ENCODE measurements at places on chromosomes 1 and 21.

DNA sequence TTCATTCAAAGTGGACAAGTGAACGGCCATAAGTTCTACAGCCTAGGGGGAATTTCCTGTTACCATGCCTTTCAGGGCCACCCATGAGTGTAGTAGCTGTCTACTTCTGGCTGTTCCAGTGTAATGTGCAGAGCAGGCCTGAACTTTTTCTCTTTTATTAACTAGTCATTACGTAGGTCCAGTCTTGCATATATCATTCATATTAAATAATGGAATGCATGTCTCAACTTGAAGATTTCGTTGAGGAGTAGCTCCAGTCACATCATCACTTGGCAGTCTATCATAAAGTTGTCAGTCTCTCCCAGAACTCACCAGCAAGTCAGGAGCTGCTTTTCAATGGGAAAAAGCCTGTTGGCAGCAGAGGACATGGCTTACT is 12.0 kb upstream of the GIPC2 start:
- DNase-seq: no peak

- DNase-seq: no peak
These were observed 19.0 kb downstream of the TGFB2 start for GRCh38 chr1:218364028-218364710.

DNA sequence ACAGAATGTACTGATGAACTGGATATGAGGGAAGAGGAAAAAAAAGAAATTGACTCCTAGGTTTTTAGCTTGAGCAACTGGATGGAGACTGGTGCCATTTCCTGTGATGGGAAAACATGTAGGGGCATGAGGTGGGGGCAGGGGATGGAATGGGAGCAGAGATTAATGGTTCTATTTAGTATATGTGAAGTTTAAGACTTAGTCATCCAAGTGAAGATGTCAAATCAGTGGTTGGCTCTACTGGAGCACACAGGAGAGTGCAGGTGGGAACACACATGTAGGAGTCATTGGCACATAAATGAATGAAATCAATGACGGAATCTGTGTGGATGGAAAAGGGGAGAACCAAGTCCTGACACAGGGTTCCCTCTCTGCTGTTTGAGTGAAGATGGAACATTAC is 224.4 kb upstream of the COA6 start:
- no peak for DNase-seq

GRCh38 chr21:35401476-35401875 is 352.4 kb upstream of the RUNX1 start:
- DNase-seq: no peak

DNA sequence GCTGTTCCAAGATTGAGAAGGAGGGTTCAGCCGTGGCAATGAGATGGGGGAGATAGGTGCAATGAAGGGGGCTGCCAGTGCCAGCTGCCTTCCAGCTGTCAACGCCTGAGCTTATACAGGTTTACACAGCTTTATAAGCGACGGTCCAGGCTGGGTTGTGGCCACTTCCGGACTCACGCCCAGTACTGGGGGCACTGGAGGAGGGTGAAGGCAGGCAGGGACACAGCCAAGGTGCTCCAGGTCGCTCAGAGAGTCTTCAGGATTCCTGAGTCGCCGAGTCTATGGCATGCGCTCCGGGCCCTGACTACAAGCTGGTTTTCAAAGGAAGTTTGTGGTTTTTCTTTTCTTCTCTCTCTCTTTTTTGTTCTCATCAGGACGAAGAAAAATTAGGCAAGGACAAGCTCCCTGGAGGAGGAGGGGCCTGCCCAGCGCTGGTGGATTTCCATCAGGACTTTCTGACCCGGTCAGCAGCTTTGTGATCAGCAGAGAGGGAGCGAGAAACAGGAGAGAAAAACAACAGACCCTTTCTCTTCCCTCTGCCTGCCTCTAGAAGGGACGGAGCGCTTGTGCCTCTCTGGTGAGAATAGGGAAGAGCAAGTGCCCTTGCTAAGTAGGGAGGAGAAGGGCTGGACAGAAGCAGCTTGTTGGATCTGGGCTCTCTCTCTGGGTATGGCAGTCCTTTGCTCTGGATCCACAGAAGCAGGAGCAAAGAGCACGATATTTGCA is at the start of gene MINDY1:
Gene MINDY1, minus strand, starts transcription at position 576 of the 726 bp plus-strand sequence. CDS start 4,285 bp downstream, outside the sequence.
- peak; percentile 64 for DNase-seq

DNA sequence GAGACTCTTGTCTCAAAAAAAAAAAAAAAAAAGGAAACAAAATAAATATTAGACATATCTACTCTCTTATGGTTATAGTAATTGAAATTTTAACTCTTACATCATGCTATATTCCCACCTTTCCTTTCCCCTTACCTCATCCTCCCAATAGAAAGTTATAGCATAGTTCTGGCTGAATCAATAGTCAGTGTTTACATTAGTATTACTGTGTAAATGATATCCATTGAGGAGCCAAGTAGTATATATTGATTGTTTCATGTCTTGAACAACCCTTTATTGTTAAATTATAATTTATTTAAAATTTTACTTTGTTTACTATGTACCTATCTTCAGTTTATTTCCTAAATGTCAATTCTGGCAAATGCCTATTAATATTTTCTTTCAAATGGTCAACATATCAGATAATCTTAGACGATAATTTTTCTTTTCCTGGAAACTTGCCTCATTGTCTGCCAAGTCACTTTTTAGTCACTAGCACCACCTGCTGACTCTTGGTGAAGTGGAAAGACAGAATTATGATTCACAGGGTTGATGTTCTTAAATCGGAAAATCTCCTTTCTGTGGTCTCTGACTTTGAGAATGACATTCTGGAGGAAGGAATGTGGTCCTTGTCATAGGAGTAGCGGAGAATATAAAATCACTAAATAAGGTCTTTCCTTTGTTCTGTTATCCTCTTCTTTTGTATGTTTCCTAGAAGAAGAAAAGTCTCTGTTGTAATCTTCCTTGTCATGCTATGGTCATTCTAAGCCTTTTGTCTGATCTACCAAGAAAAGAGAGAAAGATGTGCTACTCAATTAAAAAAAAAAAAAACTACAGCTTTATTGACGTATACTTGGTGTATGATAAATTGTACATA is 8.6 kb downstream of the HJV start:
- peak; percentile 77 for DNase-seq

- DNase-seq: no peak
These were observed 9.6 kb upstream of the MAP10 start for GRCh38 chr1:232795497-232796053.

DNA sequence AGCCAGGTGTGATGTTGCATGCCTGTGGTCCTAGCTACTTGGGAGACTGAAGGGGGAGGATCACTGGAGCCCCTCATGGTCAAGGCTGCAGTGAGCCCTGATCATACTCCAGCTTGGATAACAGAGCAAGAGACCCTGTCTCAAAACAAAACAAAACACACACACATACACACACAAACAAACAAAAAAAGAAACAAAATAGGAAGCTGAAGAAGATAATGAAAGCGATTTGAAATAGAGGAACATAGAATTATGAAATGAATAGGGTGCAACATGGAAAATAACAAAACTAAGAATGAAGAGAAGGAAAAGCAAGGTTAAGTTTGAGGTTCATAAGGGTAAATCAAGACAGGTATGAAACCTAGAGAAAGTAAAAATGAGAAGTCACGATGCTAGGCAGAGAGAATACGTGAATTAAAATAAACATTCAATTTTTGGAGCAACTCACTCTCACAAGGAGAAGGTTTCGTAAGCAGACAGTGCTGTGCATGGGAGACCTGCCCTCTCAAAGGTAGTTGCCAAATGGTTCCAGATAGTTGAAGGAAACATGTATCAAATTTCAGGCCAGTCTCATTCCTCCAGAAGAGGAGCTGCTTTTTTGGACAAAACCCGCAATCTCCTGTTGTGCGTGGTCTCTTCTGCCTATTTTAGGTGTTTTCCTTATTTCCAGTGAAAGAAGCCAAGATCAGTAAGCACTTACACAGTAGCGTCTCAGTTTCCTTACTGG is 3.3 kb downstream of the CD46 start:
- DNase-seq: no peak

- no peak for DNase-seq
These were observed 56.5 kb downstream of the WLS start for GRCh38 chr1:68175621-68176398.

- DNase-seq: no peak
These were observed 161.7 kb downstream of the SIPA1L2 start for GRCh38 chr1:232468249-232468648.

DNA sequence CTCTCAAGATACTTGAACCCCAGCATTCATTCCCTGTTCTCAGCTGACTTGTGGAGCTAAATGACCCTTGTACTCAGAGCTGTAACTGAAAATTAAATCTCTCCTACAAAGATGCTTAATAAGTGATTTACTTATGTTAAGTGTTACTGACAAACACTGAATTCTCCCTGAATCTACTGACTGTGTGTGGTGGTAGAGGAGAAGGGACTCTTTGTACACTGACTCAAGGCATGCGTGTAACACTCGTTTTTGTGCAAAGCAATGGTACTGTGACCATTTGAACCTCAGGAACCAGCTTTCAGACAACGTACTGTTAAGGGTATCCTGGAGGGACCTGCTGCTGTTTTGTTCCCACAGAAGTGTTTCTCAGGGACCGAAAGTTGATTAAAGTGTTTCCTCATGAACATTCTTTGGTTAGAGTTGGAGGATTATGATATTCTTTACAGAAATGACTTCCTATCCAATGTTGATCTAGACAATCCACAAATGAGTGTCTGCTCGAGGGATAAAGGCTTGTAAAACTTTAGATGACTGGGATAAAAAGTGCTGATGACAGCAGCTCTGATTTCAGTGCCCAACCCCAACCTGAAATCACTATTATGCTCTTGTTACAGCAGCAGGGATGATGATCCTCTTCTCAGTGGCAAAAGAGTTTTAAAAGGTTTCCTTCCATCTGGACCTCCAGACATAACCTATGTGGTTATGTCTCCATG is 12.8 kb downstream of the RGL1 start:
- no peak for DNase-seq

GRCh38 chr1:53544728-53545515 is 85.7 kb downstream of the DMRTB1 start:
- no peak for DNase-seq

- no peak for DNase-seq
These were observed 2.5 kb downstream of the PHLDA3 start for GRCh38 chr1:201466492-201466891.

DNA sequence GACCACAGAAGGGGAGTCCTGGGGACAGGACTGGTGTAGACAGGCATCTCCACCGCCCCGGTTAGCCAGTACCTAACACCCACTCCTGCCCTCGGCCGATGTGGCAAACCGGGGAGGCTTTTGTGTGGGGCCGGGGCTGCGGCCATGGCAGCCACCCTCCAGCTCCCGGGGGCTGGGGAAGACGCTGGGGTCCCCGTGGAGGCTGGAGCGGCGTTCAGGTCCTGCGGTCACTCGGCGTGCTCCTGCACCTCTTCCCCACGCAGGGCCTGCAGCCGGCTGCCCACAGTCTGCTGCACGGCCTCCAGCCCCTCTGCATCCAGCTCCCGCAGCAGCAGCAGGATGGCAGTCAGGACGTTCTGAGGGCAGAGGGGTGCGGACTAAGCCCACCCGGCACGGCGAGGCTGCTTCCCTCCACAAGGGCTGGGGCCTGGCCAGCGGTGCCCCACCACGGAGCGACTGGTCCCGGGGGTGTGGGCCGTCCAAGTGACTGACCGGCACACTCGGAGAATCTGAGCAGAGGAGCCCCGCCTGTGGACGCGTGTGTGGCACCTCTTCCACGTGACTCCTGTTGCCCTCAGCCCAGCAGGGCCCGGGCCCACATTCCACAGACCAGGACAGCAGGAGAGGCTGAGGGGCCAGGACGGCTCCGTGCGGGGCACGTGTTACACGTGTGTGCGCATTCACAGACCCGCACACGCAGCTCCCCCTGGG is 9.1 kb downstream of the CFAP410 start:
- DNase-seq: no peak

GRCh38 chr21:38761531-38761930 is 44.2 kb upstream of the ETS2 start:
- DNase-seq: no peak

GRCh38 chr1:67608661-67609576 is 76.1 kb upstream of the GADD45A start:
- DNase-seq: no peak

DNA sequence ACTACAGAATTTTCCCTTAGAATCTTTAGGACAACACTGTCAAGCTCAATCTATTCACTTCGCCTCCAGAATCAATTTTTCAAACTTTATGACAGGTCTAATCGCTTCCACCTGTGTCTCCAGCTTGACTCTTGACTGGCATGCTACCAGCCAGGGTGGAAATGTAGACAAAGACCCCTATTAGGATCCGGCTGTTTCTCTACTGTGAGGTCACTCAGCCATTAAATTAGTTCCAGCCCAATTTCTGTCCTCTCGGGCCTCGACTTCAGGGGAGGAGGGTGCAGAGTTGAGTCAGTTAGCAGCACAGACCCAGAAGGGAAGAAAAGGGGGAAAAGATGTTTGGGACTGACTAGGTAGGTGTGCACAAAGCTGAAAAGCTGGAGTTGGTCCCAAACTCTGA is 78.5 kb downstream of the HLCS start:
- DNase-seq: no peak

DNA sequence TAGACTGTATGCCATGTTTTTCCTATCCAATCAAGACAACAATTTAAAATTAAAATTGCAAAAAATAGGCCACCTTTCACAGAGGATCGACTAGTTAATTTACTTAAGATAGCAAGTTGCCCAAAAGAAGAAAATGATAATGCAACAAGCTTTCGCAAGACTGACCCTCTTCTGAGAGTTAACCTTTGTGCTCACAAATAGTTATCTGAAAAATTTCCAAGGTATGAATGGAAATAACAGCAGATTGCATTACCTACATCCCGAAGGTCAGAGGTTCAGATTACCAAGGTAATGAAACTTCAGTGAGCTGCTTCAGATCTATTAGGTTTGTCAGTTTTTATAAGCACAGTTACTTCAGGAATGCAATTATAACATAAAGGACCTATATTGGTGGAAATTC is 298.0 kb downstream of the KCTD3 start:
- DNase-seq: no peak

GRCh38 chr1:114648503-114648902 is 21.3 kb downstream of the DENND2C start:
- DNase-seq: no peak

DNA sequence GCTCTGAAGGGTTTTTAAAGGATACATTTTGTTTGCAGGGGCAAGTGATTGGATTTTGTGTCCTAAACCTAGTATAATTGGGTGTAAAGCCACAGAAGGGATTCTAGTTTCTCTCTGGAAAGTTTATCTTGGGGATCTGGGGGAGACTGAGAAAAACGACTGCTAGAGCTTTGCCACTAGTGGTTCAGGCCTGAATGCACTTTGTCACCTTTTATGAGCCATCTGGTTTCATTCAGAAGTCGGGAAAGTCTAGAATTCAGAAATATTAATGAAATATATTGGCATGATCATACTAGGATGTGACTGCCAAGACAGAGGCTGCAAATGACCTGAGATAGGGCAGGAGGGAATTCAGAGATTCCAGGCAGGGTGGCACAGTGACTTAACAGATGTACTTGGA is 111.5 kb upstream of the KCNK2 start:
- no peak for DNase-seq

- DNase-seq: no peak
These were observed 85.4 kb downstream of the IER5 start for GRCh38 chr1:181173761-181174447.

DNA sequence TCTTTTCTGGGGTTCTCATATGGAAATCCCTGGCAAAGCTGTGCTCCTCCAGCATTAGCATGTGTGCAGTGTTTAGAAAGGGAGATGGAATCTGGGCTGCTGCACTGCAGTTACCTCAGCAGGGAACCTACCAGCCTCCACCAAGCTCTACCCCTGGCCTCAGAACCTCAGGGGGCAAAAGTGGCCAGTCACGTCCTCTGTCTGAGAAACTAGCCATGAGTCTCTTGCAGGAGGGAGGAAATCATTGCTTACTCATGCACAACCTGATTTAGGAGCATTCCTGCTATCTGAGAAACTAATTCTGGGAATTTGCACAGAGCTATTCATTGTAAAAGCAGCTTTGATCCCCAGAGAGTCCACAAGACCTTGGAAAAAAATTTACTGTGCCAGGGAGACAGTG is 80.6 kb upstream of the IPO9 start:
- no peak for DNase-seq
